Activated CD4-positive, alpha-beta T cell treated with anti-CD3 and anti-CD28 coated beads, Interleukin-10, Interleukin-2, amounts not matched to agents 100 ng/mL and 50 ng/mL, durations not matched to agents 16 hours and 8 hours (primary cell): ENCODE measurements at places on chromosomes 1 and 21.

- DNase-seq, result no peak
Measured at GRCh38 chr1:40739455-40740008, 44.1 kb upstream of the KCNQ4 start.

DNA sequence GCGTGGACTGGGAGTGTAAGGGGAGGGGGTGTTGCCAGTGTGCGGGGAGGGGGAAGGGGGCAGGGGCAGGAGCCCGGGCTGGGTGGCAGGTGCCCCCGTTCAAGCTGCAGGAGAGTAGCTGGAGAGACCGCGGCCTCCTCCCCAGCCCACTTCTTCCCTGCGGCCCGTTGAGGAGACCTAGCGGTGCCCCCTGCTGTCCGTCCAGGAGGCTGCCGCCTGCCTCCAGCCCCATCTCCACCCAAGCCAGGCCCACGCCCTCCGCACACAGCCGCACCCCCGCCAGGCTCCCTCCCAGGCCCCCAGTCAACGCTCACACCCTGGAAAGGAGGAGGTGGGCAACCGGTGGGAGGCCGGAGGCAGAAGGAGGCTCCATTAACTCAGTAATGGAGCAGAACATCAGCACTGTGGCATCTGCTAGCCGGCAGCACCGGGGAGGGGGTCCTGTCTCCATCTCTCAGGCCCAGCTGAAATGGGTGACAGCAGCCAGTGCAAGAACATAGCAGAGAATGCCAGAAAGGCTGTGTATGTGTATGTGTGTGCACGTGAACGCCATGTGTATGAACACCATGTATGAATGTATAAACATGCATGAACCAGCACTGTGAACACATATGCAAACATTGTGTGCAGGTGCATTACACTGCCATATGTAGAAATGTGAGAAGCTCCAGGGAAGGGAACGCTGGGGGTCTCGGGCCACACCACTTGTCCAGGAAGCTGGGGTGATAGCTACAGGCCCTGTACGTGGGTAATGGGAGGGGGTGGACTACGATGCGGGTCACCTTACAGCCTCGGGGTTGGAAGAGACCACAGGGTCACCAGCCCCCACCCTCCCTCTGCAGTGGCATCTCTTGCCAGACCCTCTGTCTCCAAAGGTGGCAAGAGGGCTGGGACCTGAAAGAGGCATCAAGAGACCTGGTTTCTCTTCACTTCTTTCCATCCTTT, 84.6 kb downstream of the SYT2 start:
- peak; percentile 65 for DNase-seq

- DNase-seq, result no peak
Measured at GRCh38 chr1:217115404-217116380, 392.5 kb upstream of the ESRRG start.

DNA sequence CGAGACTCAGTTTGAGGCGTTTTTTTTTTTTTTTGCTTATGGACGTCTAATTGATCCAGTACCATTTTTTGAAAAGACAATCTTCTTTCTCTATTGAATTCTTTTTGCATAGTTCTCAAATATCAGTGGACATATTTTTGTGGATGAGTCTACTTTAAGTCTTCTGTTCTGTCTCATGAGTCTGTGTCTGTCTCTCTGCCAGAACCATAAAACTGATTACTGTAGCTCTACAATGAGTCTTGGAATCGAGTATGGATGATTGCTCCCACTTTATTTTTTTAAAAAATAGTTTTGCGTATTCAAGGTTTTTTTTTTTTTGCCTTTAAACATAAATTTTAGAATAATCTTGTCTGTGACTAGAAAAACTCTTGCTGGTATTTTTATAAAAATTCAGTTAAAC, 323.5 kb downstream of the ZNF326 start:
- no peak for DNase-seq

- no peak for DNase-seq
Measured at GRCh38 chr21:43012596-43012995, 38.2 kb downstream of the PKNOX1 start.

DNA sequence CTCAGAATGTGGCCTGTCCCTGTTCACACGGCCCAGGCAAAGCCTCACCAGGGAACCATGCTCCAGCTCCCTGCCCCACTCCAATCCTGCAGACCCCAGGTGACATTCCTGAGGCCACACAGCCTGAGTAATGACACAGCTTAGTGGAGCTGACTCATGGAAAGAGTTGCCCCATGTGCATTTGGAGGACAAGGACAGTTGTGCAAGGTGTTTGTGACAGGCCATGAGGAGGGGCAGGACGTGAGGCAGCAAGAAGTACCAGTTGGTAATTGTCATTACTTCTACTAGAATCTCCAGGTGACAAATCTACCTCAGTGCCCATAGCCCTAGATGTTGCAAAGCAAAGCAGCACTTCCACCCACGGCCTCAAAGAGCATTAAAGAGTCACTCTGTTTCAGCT, 15.2 kb downstream of the PRR9 start:
- no peak for DNase-seq

- no peak for DNase-seq
Measured at GRCh38 chr1:162133566-162133965, 64.1 kb downstream of the NOS1AP start.

DNA sequence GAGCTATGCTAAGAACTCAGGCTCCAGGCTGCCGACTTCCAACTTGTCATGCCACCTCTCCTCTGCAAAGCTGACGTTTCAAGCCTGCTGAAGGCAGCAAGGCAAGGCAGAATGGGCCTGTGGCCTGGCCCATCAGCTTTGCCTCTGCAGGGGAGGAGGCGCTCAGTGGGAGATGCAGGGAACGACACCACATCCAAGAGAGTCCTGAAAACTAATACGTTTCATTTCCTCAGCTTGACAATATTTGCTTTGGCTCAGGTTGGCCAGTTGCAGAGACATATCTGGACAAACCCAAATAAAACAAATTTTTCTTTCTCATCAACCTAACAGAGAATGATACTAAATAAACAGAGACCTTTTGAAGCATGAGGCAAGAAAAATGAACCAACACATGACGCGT, 35.3 kb downstream of the BEND5 start:
- DNase-seq, result no peak

- DNase-seq, result no peak
Measured at GRCh38 chr1:11335417-11336056, 62.5 kb downstream of the UBIAD1 start.

DNA sequence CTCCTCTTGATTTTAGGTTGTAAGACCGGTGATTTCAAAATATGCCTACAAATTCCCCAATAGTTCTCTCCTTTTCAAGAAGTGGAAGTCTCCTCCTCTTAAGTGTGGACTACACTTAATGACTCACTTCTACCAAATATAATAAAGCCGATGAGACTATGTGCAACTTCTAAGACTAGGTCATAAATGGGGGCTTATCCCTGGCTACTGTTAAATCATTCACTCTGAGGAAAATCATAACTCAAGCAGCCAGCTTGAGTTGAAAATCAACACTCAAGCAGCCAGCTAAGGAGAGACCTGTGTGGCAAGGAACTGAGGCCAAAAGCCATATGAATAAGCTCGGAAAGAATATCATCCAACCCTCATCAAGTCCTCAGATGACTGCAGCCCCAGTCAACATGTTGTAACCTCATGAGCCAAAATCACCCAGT, 49.6 kb upstream of the PSMG1 start:
- no peak for DNase-seq

DNA sequence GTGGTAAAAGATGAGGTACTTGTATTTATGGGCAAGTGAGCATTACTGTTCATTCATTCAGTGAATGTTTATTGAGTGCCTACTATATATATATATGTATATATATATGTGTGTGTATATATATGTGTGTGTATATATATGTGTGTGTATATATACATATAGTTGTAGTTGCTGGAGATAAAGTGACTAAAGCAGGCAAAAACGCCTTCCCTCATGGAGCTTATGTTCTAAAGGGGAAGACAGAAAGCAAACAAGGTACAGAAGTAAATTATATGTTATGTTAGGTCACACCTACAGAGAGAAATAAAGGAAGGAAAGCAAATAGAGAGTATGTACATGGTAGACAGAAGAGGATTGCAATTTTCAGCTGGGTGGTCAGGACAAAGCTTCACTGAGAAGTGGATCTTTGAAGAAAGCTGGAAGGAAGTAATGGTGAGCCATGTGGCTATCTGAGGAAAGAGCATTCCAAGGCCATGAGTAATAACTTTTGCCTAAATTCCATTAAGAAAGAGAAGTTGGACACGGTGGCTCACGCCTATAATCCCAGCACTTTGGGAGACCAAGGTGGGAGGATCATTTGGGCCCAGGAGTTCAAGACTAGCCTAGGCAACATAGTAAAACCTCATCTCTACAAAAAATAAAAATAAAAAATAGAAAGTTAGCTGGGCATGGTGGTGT, 33.5 kb upstream of the KLF17 start:
- no peak for DNase-seq

- no peak for DNase-seq
Measured at GRCh38 chr21:15751546-15751945, 21.8 kb downstream of the USP25 start.

GRCh38 chr21:16363100-16363499, 633.3 kb downstream of the USP25 start:
- no peak for DNase-seq

- no peak for DNase-seq
Measured at GRCh38 chr21:46284077-46284644, 1.2 kb downstream of the MCM3AP start.

DNA sequence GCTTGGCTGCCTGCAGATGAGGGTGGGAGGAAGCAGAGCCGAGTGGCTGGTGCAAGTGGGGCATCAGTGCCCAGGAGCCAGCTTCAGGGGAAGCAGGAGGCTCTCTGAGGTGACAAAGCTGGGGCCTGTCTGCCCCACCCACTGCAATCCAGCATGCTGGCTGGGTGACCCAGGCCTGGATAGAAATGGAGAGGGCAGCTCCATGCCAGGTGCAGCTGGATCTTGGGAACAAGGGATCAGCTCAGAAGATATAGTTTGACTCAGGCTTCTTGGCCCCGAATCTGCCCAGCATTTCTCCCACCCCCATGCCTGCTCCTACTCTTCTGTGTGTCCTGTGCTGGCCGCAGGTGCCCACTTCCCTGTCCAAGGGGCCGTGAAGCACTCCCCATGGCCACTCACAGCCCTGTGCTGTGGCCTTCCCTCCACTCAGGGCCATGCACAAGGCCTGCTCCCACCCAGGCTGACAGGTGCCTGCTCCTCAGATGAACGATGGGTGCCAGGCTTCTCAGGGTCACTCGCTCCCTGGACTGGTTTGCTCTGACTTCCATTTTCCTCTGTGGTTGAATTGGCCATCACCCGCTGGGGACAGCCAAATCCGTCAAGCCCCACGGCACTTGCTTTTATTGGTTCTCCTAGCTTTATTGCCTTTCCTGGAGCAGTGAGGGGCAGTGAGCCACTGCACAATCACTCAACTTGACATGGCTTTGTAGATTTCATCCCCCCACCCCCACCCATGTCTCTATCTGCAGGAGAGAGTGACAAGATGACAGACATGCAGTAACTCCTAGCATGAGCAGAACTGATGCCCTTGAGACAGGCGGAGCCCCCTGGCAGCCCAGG, 174.8 kb upstream of the VAMP3 start:
- no peak for DNase-seq

GRCh38 chr1:209383422-209383821, 200.1 kb upstream of the CAMK1G start:
- no peak for DNase-seq

- DNase-seq, result no peak
Measured at GRCh38 chr1:202010180-202011015, at the start of gene ELF3. Gene ELF3, plus strand, starts transcription at chr1:202010587. Its CDS starts 550 bp downstream, at chr1:202011137.

DNA sequence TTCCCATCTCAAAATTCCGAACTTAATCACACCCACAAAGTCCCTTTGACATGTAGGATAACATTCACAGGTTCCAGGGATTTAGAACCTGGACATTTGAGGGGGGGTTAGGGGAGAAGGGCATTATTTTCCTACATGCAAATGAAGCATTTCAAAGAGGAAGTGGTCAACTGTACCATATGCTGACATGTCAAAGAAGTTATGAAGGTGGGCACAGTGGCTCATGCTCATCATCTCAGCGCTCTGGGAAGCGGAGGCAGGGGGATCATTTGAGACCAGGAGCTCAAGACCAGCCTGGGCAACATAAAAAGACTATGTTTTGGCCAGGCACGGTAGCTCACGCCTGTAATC, 35.7 kb downstream of the PTP4A2 start:
- DNase-seq, result no peak

GRCh38 chr21:45997495-45998275, 16.1 kb downstream of the COL6A1 start:
- no peak for DNase-seq
